Dorsolateral prefrontal cortex (tissue), 122 donors: ENCODE measurements at places on chromosomes 2 and 18. TPM values are rescaled to one million over a fixed set of nuclear protein-coding genes. Genes with fewer than 3 reads are reported as not detected.

CCDC141 gene
- 2.1 TPM for total RNA-seq

ATP6V1B1 gene
- not detected for total RNA-seq

CYP26B1 gene
- total RNA-seq: 16.9 TPM

NDC80 gene
- 0.22 TPM for total RNA-seq

HDLBP gene
- total RNA-seq: 257 TPM

GPR39 gene
- total RNA-seq: 0.93 TPM

HAAO gene
- total RNA-seq: 2.9 TPM

SH3RF3 gene
- total RNA-seq: 9.5 TPM

VRK2 gene
- total RNA-seq: 24.7 TPM

SCYGR4 gene
- total RNA-seq: not detected

CAPN14 gene
- 1.3 TPM for total RNA-seq

DNA sequence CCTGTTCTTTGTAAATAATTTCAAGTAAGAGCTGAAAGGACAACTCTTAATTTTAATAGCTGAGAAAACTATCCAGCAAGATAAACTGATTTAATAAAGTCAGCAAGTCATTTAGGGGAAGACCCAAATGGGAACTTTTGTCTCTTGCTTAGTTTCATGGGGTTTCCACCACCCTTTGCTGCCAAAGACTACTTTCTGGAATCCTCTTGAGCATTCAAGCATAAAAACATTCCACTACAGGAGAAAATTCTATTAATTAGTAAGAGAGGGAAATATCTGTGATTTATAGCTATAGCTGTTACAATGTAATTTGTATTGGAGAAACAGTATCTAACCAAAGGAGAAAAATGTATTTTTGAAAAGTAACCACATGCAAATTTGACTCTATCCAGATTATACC lies 20.6 kb downstream of the EFEMP1 start:
- DNase-seq: no peak

DNA sequence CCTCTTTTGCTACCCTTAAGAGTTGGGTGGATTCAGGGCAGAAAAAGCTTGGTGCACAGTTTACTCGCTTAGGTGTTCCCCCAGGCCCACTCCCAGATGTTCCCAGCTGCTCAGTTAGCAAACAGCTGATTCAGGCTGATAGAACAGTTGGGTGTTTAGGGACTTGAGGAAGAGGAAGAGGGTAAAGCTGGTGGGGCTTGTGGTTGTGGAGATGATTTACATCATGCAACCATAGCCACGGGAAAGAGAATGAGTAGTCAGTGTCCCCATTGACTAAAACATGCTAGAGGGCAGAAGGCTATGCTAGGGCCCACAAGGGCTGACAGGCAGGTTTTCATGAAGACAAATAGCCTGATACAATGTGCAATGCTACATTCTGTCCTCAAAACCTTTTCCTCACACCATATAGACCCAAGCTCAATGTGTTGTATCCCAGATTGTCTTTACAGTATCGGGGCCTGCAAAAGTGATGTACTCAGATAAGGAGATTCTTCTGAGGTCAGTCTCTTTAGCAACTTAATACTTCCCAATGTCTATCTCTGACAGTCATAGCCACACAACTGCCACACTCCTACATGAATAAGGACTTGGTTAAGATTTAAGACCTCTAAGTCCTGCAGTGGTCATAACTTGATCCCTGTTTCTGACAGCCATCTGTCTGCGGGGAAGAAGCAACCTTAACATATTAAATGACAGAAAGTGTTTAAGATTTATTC lies 15.6 kb downstream of the COLEC12 start:
- no peak for DNase-seq

GRCh38 chr2:181253438-181253837 lies 203.7 kb upstream of the ITGA4 start:
- no peak for DNase-seq

- DNase-seq: no peak
Observed at GRCh38 chr2:227765788-227766372, 20.2 kb downstream of the SCYGR8 start.

- DNase-seq: no peak
Observed at GRCh38 chr2:190979906-190980629, 33.9 kb downstream of the STAT1 start.

DNA sequence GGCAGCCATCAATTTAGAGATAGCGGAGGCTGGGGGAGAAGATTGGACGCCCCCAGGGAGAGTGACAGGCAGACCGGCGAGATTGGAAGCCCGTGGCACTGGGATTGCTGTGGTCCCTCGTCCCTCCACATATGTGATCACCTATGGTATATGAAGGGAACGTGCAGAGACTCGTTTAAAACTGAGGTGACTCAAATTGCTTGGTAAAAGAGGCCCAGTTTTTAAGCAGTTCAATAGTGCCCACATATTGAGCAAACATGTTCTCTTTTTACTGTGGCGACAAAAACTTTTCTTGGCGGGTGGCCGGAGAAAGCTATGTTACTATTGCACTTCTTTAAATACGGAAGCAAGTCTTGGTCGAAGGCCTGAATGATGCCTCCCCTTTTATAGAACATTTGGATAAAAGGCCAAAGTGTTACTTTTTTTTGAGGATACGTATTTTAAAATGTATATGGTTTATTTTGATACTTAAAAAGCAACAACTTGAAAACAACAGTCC lies 9.1 kb downstream of the B3GNT2 start:
- DNase-seq: no peak

- DNase-seq: no peak
Observed at GRCh38 chr2:13121096-13121495, 404.4 kb downstream of the TRIB2 start.

GRCh38 chr2:12005886-12006681 lies 259.7 kb downstream of the LPIN1 start:
- DNase-seq: no peak

GRCh38 chr2:162475661-162476060 lies 131.7 kb downstream of the GCA start:
- DNase-seq: peak; percentile 58

DNA sequence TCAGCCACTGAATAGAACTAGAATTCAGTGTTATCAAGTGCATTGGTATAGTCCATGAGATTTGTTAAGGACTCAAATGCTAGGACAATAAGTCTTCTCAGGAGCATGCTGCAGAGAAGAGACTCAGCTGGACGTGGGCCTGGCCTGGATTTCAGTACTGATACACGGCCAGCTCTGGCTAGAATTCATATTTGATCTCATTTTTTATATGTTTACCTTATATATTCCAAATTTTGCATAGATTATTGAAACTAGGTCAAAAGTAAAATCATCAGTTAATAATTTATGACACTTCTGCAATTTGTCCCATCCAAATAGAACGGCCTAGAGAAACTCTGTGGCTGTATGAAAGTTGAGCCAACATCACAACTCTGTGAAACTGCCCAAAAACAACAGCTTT lies 262.0 kb downstream of the DLGAP1 start:
- DNase-seq: no peak

GRCh38 chr2:60479226-60480088 lies 74.0 kb downstream of the BCL11A start:
- no peak for DNase-seq

- no peak for DNase-seq
Observed at GRCh38 chr2:70321370-70321769, 19.5 kb upstream of the FAM136A start.

GRCh38 chr2:129861666-129862288 lies 117.7 kb upstream of the RAB6C start:
- no peak for DNase-seq

GRCh38 chr2:73952499-73953446 lies 26.1 kb downstream of the DGUOK start:
- no peak for DNase-seq

- no peak for DNase-seq
Observed at GRCh38 chr2:205872716-205873115, 190.4 kb downstream of the NRP2 start.

DNA sequence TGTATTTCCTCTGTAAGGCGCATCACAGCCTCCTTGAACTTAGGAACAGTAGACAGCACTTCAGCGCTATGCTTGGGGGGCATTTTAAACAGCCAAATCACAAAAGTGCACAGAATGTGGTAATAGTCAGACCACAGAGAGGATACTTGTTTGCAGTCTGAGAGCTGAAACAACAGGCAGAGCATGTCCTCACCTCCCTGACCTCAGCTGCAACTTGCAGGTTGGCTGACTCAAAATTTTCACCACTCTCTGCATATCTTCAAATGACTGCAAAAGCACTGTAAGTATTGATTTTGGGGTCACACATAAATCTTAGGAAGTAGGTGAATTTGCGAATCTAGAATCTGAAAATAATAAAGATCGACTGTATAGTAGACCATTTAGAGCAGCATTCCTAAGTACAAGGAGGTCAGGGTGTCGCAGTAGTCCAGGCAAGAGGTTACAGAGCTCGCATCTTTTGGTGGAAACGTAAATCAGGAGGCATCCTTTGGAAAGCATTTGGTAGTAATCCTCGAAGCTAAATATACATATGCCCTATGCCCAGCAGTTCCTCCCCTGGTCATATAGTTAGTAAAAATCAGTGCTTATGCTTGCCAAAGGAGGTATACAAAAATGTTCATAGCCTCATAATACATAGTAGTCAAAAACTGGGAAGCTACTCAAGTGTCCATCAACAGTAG lies 108.2 kb upstream of the MYCN start:
- no peak for DNase-seq

DNA sequence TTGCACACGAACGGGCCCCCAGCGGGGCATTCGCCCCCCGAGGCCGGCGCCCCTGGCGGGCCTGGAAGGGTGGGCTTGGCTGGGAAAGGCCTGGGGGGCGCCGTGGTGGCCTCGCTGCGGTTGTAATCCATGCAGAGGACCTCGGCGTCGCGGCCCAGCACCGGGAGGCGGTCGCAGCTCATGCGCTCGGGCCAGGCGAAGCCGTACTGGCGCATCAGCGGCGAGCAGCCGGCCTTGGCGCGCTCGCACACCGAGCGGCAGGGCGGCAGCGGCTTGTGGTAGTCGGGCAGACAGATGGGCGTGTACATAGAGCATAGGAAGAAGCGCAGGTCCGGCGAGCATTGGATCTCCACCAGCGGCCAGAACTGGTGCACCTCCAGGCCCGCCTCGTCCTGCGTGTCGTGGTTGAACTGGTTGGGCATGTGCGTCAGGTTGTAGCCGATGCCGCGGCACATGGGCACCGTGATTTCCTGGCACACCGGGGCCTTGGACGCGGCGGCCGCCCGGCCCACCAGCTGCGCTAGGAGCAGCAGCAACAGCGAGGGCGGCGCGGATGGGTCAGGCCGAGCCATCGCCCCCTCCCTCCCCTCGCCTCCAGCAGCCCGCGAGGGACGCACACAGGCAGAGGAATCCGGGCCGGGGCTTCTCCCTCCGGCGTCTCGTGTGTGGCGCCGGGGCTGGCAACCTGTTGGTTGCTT lies 1.4 kb downstream of the FZD5 start:
- peak; percentile 46 for DNase-seq

DNA sequence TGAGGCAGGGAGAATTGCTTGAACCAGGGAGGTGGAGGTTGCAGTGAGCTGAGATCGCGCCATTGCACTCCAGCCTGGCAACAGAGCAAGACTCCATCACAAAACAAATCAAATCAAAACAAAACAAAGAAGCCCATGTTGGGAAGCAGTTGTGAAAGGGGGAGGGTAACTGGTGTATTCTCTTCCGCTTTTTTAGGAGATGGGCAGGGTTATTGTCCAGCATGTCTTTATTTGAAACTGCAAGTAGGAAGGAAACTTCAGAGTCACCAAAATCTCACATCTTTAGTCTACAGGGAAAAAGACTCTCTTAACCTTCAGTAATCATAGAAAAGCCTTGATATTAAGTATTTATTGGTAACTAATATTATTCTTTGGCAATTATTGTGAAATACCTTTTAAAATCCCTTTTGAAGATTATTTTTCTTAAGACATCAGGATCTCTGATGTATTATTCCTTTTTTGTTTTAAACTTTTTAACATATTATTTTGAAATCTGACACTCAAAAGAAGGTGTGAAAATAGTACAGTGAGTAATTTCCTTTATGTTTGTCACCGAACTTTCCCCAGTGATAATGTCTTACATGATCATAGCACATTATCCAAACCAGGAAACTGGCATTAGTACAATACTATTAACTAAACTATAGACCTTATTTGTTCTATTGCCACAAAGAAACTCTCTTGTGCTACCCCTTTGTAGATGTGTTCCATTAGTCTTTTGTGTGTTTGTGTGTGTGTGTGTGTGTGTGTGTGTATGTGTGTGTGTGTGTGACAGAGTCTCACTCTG lies 84.3 kb upstream of the LTBP1 start:
- no peak for DNase-seq

- no peak for DNase-seq
Observed at GRCh38 chr18:2856547-2857170, 9.9 kb downstream of the EMILIN2 start.

DNA sequence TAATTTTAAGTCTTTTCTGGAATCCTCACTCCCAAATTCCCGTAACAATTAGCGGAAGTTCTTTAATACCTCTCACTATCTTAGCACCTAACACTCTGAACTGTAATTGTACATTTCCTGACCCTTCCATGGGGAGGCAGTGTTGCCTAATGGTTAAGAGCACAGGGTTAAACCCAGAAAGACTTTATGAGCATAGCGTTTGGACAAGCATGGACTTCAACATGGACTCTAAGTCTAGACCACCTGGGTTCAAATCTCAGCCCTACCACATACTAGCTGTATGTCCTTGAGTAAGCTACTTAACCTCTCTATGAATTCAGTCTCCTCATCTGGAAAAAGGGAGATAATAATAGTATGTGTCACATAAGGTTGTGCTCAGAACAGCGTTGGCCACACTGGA lies 13.0 kb downstream of the ANTXR1 start:
- DNase-seq: no peak

DNA sequence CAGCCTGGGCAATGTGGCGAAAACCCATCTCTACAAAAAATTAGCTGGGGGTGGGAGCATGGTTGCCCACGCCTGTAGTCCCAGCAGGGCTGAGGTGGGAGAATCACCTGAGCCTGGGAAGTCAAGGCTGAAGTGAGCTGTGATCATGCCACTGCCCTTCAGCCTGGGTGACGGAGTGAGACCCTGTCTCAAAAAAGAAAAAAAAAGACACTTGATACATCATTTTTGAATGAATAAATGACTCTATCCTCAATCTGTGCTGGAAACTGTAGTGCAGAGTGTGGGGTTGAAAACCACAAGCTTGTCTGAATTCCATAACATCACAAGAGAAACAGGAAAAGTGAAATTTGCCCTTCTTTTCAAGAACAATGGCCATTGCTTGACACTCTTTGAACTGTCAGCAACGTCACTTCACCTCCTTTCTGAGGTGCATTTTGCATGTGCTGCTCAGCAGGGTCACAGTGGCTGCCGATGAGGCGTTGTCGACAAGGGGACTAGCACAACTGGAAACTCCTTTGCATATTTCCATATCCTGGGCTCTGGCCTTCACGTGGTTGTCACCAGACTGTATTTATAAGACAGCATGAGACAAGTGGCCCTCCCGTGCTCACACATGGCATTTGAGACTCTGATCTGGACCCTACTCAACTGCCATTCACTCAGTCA lies 54.2 kb downstream of the DDX1 start:
- DNase-seq: no peak

- DNase-seq: no peak
Observed at GRCh38 chr2:151904807-151905206, 76.6 kb upstream of the ARL5A start.

DNA sequence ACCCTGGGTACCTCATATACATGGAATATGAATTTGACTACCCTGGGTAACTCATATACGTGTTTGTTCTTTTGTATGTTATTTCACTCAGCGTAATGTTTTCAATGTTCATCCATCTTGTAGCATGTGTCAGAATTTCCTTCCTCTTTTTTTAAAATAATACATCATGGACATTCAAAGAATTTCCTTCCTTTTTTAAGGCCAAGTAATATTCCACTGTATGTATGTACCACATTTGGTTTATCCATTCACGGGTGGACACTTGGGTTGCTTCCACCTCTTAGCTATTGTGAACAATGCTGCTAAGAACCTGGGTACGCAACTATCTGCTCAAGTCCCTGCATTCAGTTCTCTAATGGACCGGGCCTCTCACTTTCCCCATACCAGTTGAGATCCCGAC lies 40.3 kb downstream of the FAM178B start:
- DNase-seq: no peak
